Endothelial cell of umbilical vein (primary cell): ENCODE measurements at places on chromosomes 11 and 22.
A peak's percentile ranks its signal among the peaks of the same experiment; 100 is the strongest.

DNA sequence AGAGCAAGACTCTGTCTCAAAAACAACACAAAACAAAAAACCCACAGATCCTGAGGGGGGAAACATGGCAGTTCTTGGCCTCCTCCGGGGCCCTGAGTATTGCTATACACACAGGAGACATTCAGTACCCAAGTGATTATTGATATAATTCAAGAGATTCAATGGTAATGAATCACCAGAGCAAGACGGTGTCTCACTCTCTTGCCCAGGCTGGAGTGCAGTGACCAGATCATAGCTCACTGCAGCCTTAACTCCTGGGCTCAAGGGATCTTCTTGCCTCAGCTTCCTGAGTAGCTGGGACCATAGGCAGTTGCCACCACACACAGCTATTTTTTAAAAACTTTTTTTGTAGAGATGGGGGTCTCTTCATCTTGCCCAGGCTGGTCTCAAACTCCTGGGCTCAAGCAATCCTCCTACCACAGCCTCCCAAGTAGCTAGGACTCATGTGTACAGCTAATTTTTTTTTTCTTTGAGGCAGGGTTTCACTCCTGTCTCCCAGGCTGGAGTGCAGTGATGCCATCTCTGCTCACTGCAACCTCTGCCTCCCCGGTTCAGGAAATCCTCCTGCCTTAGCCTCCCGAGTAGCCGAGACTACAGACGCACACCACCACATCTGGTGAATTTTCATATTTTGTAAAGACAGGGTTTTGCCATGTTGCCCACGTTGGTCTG lies 21.8 kb upstream of the PIK3C2A start:
- no peak for DNase-seq

GRCh38 chr11:114163830-114164401 lies 104.4 kb downstream of the ZBTB16 start:
- peak; percentile 21 for DNase-seq

- DNase-seq, result no peak
These were observed 25.5 kb upstream of the GNB1L start for GRCh38 chr22:19879992-19880785.

- DNase-seq, result peak; percentile 19
These were observed 41.8 kb downstream of the TST start for GRCh38 chr22:36977401-36977861.

DNA sequence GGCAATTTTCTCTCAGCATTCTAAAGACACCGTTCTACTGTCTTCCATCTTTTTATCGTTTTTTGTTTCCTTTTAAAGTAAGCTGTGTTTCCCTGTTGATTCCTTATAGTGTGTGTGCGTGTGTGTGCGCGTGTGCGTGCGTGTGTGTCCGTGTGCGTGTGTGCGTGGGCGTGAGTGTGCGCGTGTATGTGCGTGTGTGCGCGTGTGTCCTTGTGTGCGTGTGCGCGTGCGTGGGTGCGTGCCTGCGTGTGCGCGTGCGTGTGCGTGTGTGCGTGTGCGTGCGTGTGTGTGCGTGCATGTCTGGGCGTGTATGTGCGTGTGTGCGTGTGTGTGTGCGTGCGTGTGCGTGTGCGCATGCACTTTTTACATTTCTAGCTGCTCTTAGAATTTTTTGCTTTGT lies 1033.7 kb downstream of the BRD1 start:
- no peak for DNase-seq

DNA sequence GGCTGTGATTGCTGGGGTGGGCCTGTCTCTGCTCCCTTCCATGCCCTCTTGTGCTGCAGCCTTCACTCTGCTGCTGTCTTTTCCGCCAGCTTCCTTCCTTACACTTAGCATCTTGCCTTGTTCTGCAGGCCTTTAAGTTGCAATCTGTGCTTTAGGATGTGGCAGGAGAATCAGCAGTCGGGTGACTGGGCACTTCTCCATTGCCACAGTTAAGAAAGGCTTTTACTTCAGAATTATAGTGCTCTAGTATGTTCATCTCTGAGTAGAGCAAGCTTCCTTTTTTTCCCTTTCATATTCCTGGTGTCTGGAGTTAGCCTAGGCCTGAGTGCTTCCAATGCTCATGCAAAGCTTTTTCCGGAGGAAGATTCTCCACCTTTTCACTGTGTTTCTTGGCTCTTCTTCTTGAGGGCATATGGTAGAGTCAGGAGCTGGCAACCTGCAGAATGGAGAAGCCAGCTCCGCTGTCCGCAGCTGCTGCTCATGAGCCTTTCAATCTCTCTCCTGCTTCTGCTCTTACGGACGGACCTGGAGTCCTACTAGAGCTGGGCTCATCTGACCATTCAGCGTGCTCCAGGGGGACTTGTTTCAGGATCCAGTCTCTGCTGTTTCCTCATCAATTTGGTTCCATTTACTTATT lies 20.2 kb downstream of the PPP6R2 start:
- DNase-seq, result no peak

DNA sequence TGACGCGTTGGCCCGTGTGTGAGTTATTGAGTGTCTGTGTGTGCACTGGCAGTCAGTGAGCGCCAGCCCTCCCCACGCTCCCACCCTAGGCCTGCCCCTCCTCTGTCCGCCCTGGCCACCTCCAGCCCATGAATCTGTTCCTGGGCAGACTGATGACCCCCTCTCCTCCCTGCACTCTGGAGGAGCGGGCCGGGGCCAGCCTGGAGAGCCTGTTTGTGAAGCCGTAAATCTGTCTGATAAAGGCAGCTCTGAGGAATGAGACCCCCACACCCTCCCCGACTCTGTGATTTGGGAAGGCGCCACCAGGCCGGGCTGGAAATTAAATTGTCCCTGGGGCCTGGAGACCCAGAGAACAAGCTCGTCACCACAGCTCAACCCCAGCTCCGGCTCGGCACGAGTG lies 8.6 kb downstream of the TSSC4 start:
- DNase-seq, result no peak

DNA sequence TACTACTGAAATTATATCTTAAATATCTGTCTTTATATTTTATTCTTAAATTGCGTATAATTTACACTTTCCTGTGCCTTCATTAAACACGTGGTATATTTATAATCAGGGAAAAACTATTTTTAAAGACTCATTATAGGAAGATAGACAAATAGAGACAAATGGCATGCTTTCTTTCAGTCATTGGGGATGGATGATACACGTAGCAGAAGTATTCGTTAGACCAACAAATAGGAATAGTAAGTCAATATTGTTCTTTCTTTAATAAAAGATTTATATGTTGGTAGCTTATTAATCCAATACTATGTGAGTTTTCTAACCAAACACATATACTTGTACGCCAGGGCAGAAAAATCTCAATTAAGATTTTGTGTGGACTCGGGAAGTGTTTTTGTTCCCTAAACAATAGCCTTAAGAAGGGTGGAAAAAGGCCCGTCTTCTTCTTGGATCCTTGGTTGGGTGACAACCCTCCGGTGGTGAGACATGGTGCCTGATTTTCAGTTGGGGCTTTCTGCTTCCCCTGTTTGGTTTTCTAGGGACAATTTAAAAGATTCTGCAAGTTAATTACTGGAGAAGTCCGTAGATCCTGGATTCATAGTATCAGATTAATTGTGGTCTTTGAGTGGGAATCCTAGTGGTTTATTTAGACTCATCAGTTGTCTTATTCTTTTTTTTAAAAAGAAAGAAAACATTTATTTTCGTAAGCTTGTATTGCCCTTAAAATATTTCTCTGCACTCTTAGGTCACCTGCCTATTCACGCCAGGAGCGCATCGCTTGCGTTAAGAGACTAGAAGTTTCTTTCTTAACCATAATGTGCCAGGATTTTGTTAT lies 83.5 kb upstream of the WNT7B start:
- DNase-seq, result no peak
